ENCODE measurements at places on chromosomes 16 and 17. TPM values are rescaled to one million over a fixed set of nuclear protein-coding genes. Genes with fewer than 3 reads are reported as not detected.

GAS2L2 gene
- total RNA-seq: not detected

TEX14 gene
- 0.33 TPM for total RNA-seq

LPO gene
- total RNA-seq: 0.09 TPM

KRT33B gene
- total RNA-seq: 1.7 TPM

MT4 gene
- 7.5 TPM for total RNA-seq

CCL17 gene
- 32.6 TPM for total RNA-seq

CTRB2 gene
- total RNA-seq: not detected

RNF227 gene
- 2.7 TPM for total RNA-seq

FBXW10 gene
- total RNA-seq: 0.09 TPM

SOX15 gene
- 0.94 TPM for total RNA-seq

CLEC18A gene
- 0.19 TPM for total RNA-seq

GRAPL gene
- 2.7 TPM for total RNA-seq

CYGB gene
- 1.6 TPM for total RNA-seq

RAMP2 gene
- total RNA-seq: 8.4 TPM
